ENCODE measurements at places on chromosomes 11 and 22.

DNA sequence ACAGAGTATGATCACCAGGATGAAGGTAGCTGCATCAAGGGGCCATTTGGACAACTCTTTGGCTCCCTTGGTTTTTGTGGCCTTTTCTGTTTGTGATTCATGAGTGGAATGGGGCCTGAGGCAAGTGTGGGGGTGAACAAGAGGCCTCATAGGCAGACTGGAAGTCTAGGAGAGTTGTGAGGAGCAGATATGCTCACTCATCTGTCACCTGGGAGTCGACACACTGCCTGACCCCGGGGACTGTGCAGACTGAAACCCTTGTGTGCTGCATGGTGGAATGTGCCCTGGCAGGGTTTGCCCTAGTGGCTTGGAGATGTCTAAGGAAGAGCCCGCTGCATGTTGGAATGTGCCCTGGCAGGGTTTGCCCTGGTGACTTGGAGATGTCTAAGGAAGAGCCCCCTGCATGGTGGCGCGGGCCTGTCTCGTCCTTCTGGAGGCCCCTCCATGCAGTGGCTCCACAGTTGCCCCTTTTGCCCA is 60.0 kb downstream of the MED15 start:
- DNase-seq = no peak

- DNase-seq = no peak
Observed at GRCh38 chr11:65883786-65884715, 4.2 kb downstream of the FIBP start.

DNA sequence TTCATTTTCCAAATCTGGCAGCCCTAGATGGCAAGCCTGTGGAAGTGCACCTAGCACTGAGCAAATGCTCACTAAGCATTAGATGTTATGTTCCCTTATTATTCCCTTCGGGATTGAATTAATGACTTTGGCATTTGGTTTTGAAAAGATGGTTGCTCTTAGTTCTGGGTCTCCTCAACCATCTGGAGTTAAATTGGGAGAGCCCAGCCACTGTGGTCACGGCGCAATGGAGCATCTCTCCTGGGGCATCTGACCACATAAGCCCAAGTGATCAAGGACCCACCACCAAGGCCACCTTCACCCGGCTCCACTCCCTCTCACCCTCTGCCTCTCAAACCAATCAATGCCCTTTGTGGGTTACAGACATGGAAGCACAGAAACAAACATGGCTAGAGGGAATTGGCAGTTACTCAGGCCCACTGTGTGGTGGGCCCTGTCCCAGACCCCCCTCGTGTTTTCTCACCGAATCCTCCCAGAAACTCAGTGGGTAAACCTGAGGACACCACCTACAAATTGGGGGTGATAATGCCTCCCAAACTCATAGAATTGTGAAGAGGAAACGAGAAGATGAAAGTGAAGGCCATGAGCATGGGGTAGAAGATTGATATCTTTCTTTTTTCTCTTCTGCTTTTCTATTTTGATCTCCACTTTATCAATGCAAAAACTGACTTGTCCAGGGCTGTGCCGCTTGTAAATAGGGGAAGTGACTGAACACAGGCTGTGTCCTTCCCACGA is 52.2 kb downstream of the IRAG1 start:
- peak; percentile 79 for DNase-seq

- DNase-seq = no peak
Observed at GRCh38 chr22:26701323-26701722, 43.9 kb downstream of the MIAT start.

- DNase-seq = no peak
Observed at GRCh38 chr22:19109198-19110063, 12.8 kb downstream of the DGCR2 start.

- DNase-seq = no peak
Observed at GRCh38 chr11:11039208-11039965, 181.5 kb upstream of the ZBED5 start.

GRCh38 chr11:2530131-2530854 is 85.5 kb downstream of the KCNQ1 start:
- no peak for DNase-seq

GRCh38 chr22:45731041-45731797 is 59.6 kb downstream of the ATXN10 start:
- no peak for DNase-seq

DNA sequence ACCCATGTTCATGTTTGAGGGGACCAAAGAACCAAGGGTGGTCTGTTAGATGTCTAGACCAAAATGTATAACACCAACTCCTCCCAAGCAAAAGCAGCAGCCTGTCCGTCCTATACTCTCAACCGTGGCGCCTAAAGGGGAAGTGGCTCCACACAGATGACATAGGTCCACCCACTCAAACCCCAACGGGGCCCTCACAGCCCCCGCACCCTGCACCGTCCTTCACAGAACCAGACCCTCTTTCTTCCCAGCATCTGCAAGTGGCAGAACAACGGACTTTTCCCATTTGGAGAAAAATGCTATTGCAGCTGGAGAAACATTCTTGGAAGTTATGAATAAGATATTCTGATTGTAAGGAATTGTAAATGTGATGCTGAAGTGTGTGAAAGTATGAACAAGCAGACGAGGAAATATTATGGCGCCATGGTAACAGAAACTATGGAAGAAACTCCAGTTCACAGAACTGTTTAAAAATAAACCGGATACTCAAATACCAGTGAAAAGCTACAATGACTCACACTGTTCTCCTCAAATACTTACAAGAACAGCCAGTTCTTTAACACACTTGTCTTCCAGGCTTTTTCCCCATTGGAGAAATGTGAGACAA is 76.5 kb upstream of the ARFGAP3 start:
- DNase-seq = peak; percentile 79

DNA sequence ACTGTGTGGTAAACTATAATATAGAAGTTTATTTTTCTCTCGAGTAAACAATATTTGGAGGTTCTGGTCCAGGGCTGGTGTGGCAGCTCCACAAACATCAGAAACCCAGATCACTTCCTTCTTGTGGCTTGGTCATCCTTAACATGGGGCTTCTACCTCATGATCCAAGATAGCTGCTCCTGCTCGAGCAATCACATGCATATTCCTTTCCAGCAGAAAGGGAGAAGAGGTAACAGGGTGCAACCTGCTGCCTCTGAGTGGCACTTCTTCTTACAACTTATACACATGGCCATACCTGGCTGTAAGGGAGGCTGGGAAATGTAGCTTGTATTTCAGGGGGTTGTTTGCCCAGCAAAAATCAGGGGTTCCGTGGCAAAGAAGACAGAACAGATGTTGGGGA is 44.6 kb upstream of the SYT7 start:
- DNase-seq = no peak

DNA sequence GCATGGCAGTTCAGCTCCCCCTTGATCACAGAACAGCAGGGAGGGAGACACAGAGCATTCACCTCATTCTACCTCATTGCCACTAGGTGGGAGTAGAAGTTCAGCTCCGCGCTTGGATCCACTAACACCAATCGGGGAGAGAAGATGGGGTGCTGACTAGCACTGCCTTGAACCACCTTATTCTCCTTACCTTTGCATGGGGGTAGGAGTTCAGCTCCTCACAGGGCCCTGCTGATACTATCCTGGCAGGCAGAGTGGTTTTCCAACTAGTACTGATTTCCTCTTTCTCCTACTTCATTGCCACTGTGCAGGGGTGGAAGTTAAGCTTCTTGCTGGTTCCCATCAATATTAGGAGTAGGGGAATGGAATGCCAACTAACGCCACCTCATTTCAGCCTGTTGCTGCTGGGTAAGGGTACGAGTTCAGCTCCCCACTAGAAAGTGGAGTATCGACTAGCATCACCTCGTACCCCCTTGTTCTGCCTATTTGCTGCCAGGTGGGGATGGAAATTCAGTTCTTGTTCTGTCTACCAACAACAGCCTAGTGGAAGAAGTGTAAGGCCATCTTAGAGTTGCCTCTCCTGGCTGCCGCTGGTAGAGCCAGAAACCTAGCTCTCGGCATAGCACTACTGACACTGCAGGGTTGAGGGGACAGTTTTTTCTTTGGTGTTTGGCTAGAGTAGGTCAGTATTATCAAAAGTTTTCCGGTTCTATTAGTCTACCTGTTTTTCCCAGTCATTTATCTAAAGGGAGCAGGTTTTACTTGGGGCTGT is 550.9 kb upstream of the CCDC90B start:
- peak; percentile 70 for DNase-seq

GRCh38 chr11:68839911-68840641 is 1.6 kb downstream of the CPT1A start:
- DNase-seq = no peak

- no peak for DNase-seq
Observed at GRCh38 chr11:30983776-30984441, 385.6 kb downstream of the DCDC1 start.

Measured in hematopoietic multipotent progenitor cell (in vitro differentiated cells).